ENCODE measurements at places on chromosomes 11 and 22.

DNA sequence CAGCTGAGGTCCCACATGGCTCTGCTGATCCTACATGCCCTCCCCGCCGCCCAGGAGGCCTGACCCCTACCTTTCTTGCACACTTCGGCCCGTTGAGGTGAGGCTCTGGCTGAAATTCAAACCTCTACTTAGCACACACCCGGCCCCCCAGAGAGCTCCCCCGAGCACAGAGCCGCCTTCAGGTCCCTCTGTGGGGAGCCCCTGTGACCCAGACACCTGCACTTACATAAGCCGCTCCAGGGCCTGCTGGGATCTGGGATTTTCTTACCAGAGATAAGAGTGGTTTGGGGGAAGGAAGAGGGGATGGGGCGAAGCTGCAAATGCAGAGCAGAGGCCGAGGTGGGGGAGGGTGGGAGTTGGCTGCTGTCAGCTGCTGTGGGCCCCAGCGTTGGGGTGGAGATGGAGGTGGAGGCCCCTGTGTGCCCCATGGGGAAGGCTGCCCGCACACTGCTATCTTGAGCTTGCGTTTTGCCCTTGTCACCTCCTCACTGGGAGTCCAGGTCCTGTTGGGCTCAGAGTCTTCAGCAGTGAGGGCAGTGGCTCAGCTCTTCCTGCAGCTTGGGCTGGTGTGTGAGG is 30.6 kb downstream of the CAPN1 start:
- no peak for DNase-seq

GRCh38 chr11:93295921-93296575 is 34.5 kb upstream of the DEUP1 start:
- DNase-seq, result no peak

GRCh38 chr11:57094181-57094935 is 87.4 kb upstream of the LRRC55 start:
- DNase-seq, result no peak

GRCh38 chr11:126871792-126872191 is 128.8 kb downstream of the KIRREL3 start:
- DNase-seq, result no peak

DNA sequence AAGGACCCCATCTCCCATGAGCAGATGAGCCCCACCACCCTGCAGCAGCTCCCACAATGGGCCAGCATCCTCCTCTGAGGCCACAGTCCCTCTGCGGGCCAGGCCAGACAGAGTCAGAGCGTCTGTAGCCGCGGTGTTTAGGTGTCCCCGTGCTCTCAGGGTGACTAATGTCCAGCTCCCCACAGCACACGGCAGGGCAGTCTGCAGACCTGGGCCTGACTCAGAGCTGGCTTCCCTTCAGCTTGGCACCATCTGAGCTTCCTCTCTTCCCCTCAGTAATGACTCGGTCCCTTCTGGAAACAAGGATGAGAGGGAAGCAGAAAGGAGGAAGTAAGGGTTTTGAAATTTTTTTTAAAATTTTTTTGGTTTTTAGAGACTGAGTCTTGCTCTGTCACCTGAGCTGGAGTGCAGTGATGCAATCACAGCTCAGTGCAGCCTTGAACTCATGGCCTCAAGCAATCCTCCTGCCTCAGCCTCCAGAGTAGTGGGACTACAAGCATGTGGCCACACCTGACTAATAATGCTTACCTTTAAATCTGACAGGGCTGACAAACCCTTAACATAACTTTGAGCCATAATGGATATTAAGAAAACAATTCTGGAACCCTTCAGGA is 28.5 kb downstream of the LRRC74B start:
- no peak for DNase-seq

DNA sequence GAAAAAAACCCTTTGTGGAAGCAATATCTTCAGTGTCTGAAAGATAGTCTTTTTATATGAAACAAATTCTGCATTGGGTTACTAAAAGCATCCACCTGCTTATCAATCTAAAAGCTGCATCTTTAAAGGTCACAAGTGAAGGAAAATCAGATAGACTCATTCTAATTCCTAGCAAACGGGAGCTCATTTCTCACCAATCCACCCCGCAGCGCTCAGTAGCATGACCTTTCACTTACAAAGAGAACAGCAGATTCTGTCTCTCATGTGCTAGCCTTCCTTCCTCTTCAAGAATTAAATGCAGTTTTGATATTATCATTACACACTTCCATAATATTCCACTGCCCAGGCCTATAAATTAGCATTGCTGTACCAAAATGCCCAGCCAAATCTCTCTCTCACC is 212.9 kb downstream of the CADM1 start:
- DNase-seq, result no peak

DNA sequence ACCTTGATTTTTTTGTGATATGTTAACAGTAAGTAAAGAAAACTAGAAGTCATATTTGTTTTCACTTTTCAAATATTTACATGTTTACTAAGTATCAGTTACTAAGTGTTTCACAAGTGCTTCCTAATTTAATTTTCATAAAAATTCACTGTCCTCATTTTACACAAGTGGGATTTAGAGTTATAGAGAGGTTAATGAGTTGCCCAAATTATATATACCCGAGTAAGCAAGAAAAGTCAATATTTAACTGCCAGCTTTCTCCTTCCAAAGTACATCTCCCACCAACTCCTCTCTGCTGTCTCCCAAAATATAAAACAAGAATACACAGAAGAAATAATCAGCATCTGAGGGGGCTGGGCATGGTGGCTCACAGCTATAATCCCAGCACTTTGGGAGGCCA is 896.7 kb upstream of the ANO3 start:
- no peak for DNase-seq

DNA sequence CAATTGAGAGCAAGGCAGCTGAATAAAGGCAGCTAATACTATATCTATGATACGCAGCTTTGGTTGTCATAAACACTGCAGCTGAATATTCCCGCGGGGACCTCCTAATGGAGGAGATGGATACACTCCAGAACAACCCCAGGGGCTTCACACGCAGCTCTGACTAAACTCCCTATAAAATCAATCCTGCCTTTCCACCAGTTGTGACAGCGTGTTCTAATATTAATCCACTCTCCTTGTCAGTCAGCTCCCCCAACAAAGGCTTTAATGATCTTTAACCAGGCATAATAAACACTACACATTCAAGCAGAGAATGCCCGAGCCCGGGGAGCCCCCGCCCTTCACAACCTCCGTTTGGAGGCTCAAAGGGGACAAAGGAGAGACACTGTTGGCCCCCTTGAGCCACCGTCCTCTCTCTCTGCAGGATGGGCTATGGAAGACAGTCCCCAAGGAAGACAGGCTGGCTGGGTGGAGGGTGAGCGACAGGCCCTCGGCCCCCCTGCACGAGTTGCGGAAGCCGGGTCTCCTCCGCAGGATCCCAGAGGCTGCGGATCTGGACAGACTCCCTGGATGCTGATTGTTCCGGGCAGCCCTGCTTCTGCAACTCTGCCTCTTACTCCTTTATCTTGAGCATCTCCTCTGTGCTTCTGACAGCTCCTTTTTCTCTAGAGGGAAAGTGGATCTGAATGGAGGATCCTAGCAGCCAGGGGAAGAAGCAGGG is 565.2 kb downstream of the BUD13 start:
- no peak for DNase-seq

DNA sequence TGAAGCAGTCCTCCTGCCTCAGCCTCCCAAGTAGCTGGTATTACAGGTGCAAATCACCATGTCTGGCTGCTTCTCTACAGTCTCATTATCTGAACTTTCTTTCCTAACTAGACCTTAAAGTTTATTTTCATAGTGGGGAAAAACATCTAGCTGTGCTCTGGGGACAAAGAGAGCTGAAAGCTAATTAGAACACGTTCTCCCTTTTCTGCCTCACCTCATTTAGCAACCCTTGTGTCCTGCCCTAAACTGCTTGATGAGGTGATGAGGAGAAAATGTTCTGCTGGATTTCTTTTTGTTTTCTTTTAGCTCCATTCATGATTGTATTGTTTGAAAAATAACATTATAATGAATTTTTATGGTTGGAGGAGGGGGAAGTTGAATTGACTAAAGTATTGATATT is 84.7 kb downstream of the YAP1 start:
- DNase-seq, result no peak

DNA sequence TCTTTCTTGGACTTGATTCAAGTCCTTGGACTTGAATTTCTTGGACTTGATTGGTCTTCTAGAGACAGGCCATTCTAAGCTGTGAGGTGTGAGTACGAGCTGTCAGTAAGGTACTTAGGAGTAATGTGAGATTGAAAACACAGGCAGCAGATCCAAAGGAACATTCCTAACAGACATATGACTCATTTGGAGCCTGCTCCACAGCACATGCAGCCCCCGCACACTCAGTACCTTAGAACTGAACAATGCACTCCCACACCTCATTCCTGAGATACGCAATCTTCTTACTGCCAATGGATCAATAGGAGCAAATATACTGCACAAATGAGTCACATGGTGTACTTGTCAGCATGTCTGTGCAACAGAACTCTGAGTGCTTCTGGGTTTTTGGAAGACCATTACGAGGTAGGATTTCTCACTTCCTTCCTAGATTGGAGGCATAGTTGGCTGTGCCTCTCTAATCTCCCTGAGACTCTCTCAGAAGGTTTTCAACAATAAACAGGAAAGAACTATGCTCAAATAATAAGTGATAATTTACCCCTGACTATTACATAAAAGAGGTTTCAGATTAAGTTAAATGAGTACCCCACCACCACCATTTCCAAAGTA is 243.1 kb downstream of the KCNA4 start:
- no peak for DNase-seq

GRCh38 chr11:44778195-44779100 is 51.7 kb downstream of the TSPAN18 start:
- DNase-seq, result no peak

GRCh38 chr11:33899400-33900037 is 7.6 kb upstream of the LMO2 start:
- no peak for DNase-seq

GRCh38 chr22:35192129-35192918 is 65.0 kb upstream of the HMGXB4 start:
- DNase-seq, result no peak

DNA sequence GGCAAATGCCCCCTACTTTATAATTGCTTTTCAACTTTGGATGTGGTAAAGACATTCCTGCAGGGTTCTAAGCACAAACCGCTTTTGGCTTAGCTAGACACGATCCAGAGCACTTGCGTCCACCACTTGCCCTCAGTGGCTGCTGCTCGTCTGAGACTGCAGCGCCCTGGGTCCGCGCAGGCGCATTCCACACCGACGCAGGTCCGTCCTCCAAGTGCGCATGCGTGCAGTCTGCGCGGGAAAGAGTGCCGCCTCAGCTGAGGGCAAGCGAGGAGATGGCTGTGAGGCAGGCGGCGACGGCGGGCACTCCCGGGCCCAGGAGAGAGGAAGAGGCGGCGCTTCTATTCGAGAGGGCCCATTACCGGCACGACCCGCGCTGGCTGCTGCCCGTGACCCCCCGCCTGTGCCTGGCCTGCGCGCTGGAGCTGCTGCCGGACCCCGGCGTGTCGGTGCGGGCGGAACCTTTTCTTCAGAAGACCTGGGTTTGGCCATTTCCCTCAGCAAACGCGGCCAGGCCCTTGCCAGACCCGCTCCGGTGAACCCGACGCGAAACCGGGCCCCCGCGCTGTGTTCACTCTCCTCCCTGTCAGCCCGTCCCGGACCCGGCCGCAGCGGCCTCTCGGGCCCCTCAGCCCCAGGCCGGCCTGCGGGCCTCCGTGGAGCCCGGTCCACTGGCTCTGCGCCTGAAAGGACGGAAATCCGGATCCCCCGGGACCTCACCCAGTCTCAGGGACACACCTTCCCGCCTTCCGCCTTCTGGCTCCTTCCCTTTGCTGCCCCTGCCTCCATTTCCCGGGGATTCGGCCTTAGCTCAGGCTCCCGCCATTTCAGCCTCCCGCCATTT is at the start of gene MEI1:
Gene MEI1 (plus strand): TSS at position 240 of the 844 bp plus-strand sequence. CDS start 36 bp downstream, at position 276.
- peak; percentile 84 for DNase-seq

All from activated CD4-positive, CD25-positive, alpha-beta regulatory T cell (primary cell).